NCI-H1694 treated with DMSO at 0.1 percent for 48 hours (cell line): ENCODE measurements at places on chromosomes 5 and 9.

DNA sequence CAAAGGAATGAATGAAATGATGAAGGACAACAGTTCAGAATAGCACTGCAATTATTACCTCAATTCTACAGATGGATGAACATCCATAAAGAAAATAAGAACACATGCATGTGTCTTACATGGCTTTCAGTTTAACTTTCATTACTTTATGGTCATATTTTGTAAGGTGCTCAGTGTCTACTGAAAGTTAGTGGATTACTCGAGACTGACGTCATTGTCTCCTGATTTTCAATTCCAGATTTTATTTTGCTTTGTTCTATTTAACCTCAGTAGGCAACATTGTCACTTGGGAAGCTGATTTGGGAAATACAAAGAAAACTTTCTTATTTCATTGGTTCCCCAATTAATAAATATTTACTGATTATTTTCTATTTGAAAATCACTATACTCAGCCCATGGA, 363.7 kb downstream of the CHSY3 start:
- no peak for DNase-seq

DNA sequence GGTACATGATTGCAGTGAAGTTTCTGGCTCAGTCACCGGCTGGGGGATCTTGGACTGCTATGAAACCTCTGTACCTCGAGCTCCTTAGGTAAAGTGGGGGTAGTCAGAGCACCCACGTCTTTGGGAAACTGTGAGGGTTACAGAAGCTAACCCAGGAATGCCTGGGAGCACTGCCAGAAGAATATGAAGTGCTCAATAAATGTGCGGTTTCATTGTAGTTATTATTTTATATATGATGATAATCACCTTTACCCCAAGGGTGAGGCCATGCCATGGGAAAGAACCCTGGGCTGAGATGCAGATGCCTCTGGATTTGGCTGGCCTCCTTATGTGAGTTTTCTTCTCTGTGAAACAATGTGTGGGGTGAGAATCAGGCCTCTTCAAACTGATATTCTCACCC, 3.7 kb downstream of the NPR3 start:
- DNase-seq = no peak

- DNase-seq = no peak
Measured at GRCh38 chr5:9766581-9766980, 136.4 kb upstream of the TAS2R1 start.

DNA sequence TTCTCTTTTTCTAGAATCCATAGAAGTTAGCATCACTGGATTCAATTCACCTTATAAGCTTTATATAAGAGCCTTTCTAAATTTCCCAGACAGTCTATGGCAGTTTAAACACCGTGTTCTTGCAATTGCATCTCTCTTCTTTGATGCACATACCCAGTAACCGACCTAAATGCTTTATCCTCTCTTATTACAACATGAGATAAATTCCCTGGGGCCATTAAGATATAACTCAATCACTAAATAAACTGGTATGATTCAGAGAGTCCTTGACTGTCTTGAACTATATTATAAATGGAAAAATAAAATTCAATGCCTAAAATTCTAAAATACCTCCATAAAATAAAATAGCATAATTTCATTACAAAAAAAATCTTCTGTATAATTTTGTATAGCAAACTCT, 98.1 kb downstream of the DIRAS2 start:
- no peak for DNase-seq

DNA sequence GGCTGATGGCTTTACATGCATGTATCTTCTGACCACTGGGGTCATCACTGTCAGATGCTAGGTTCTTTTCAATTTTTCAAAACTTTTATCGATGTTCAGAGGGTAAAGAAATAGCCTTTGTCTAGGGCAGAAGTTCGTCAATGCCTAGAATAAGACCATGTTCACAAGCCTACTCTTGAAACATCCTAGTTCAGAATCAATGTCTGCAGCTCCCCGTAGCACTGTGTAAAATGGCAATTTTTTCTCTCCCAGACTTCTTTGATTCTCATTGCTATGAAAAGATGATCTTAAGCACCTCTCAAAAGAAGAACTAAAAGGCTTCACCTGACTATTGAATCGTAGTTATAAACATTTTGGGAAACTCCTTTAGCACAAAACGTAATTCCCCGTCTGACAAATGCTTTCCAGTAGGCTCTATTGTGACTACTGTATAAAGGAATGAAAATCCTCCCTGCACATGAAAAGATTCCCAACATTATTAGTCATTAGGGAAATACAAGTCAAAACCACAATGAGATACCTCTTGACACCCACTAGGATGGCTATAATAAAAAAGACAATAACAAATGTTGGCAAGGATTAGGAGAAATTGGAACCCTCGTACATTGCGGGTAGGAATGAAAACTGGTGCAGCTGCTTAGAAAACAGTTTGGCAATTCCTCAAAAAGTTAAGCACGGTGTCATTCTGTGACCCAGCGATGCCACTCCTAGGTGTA, 263.5 kb downstream of the ARHGAP26 start:
- DNase-seq = no peak

GRCh38 chr5:472076-472655, 29.2 kb downstream of the EXOC3 start:
- DNase-seq = no peak

- DNase-seq = no peak
Measured at GRCh38 chr9:129665389-129665775, at the start of gene PRRX2. Gene PRRX2, plus strand, starts transcription at chr9:129665647. Its CDS starts 221 bp downstream, at chr9:129665868.

DNA sequence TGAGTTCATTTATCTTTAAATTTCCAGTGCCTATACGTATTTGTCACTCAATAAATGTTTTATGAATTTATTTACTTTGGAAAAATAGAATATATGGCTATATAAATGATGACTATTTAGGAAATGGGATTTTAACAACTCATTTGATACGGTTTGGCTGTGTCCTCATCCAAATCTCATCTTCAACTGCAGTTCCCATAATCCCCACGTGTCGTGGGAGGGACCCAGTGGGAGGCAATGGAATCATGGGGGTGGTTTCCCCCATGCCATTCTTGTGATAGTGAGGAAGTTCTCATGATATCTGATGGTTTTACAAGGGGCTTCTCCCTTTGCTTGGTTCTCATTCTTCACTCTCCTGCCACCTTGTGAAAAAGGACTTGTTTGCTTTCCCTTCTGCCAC, 187.6 kb upstream of the EFNA5 start:
- no peak for DNase-seq

DNA sequence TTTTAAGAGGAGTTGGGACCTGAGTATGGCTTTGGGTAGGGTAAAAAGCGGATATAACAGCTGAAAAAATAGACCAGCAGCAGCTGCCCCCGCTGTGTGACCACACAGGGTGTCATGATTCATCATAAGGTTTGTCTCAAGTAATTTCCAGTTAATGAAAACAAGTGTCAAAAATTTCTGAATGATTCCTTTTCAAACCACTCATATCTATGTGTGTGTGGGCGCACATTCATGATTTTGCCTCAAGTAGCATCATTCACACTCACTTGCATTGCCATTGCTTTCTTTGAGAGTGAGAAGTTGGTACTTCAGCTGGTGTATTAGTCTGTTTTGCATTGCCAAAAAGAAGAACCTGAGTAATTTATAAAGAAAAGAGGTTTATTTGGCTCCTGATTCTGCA, 12.1 kb upstream of the TNFAIP8 start:
- no peak for DNase-seq

DNA sequence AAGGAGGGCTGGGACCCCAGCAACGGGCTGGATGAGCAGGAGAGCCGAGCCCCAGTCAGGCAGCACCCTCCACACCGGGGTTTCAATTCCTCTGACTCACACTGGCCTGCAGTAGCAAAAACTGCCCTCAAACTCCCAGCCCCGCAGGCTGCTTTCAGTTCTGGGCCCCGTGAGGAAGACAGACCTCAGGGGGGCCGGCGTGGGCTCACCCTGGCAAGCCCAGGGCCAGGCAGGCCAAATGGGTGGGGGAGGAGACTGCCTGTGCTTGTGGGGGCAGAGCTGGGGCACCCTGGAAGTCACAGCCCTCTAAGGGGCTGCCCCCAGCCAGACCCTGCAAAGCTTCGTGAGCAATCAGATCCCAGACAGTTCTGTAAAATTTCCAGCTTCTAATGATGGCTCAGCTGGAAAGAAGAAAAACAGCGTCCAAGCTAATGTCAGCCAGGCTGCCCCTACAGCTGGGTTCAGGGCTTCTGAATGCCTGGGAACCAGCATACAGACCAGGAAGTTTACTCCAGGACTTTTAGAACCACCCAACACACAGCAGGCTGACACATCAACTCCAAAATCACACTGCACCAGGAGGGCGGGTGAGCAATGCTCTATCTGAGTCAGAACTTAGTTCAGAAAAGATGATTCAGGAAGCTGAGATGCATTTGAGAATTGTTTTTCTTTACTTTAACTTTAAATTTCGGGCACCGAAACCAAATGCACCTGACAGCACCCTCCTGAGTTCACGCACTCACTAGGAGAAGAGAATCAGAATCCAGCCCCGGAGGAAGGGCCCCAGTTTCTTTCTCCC, 34.7 kb downstream of the LPCAT1 start:
- no peak for DNase-seq

DNA sequence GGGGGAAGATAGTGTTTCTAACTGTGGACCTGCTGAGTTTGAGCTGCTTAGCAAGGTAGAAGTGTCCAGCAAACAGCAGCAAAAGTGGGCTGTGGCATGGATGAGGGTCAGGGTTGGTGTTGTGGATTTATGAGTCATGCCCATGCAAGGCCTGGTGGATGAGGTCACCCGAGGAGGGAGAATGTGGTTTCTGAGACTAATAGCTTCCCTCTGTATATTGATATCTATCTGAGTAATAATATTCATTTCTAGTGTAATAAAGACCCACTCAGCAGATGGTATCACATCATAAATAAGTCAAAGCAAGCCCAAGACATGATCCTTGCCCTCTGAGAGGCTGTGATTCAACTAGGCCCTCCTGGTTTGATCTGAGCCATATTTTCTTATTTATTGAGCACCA, 597.8 kb upstream of the CLINT1 start:
- no peak for DNase-seq

GRCh38 chr5:10220248-10220647, 29.4 kb downstream of the ATPSCKMT start:
- DNase-seq = no peak

DNA sequence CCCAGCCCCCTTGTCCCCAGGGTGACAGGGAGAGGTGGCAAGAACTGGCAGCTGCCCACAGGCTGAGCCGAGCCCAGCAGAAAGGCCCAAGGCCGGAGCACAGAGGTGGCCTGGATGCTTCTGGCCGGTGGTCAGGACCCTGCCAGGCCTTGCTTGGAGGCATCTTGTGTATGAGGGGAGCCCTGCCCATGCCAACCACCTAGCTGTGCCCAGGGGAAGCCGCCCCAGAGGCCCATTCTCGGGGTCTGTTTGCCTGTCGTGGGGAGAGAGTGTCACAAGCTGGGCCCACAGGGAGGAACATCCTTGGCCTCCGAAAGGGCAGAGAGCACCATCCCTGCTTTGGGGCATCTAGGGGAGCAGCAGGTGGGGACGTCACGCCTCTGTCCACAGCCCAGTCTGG, 10.0 kb downstream of the NKD2 start:
- no peak for DNase-seq

GRCh38 chr9:72440992-72441847, 76.2 kb upstream of the ZFAND5 start:
- DNase-seq = no peak

- no peak for DNase-seq
Measured at GRCh38 chr9:135035781-135036760, 51.4 kb upstream of the OLFM1 start.

DNA sequence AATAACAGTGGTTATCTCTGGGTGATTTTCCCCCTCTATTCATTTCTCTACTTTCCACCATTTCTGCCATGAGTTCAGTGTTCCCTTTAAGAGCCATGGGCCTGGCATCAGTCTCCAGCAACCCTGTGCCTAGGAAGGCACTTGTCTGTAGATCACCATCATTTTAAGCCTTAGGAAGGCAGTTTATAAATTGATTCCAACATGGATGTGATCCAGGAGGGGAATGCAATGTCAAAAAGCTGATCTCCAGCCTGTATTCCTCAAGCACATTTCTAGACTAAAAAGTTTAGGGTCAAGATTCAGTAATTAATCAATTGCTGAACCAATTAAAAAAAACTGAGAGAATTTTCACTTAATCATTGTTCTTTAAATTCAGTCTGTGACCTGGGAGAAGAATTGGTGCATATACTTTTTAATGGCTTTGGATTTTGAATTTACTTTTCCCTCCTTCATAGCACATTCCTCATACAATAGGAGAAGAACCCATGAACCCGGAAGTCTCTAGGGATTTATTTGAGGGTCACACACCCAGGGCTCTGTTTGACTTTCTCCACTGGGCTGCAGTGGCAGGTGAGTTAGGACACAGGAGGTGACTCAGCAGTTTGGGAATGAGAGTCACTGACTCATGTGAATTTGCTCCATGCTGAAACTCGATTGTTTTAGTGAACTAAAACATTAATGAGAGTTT, 6.1 kb upstream of the ERMP1 start:
- no peak for DNase-seq

DNA sequence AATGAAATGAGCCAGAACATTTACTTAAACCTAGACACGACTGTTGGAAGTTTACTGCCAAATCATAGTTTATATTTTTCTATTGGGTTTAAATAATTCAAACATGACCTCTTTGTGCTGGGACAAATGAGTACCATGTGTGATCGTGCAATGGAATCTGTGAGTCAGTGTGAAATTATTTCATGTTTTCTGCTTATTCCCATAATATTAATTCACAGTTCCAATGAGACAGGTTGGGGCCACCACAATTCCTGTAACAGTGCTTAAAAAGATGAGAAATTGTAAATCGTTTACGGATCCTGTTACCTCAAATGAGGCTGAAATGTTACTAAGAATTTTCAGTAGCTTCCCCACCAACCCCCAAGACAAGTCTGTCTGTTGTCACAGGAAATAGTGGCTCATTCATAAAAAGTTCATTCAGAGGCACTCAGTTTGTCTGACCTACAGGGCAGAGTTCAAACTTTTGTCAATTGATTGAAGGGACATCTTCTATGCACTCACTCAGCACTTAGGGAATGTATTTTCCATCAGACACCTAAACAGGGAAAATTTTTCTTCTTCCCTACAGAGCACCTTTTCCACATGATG, 563.9 kb upstream of the ADAMTS16 start:
- no peak for DNase-seq

DNA sequence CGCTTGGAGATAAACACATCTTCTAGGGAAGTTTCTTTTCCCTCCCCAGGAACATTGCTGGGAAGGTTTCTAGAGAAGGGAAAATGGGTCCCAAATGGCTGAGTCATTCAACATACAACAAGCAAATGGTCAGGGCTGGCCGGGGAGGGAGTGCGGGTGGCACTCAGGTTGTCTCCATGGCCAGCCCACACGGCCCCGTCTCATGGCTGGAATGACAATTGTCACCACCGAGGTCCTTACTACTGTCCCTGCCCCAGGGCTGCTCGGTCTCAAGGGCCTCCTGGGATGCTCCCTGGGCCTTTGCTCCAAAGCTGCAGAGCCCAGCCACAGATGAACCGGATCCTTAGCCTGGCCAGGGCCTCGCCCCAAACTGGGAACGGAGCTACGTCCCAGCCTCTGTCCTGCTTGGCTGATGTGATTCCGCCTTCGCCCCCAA, 121.9 kb downstream of the FGF18 start:
- no peak for DNase-seq

DNA sequence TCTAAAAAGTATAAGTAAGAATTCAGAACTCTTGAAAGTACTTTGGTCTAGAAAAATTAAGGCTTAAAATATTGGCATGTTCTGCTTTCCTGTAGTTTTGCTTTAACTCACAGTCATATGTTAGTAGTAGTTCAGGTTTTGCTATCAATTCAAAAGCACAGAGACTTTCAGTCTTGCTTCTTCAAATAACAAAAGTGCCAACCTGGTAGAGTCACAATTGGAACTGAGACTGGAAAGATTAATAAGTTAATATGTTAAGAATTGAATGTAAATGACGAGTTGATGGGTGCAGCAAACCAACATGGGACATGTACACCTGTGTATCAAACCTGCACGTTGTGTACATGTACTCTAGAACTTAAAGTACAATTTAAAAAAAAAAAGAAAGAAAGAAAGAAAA, 822.3 kb downstream of the MTRR start:
- DNase-seq = no peak
